ENCODE measurements at places on chromosomes 6 and 20.
A peak's percentile ranks its signal among the peaks of the same experiment; 100 is the strongest.

DNA sequence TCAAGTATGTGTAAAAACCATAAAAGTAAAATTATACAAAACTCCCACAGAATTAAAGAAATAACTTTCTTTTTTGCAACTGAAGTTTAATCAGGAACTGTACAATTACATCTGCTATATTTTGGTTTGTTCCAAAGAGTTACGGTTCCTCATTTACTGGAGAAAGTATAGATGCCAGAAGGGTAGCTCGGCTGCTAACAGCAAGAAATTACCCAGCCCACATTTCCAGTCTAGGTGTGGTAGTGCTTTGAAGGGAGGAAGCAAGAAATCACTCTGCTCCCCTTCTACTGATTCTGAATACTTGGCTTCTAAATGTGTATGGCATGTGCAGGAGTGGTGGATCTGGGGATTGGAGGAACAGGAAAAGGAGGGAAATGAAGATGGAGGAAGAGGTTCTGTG, 441.3 kb downstream of the CDC5L start:
- DNase-seq: no peak

DNA sequence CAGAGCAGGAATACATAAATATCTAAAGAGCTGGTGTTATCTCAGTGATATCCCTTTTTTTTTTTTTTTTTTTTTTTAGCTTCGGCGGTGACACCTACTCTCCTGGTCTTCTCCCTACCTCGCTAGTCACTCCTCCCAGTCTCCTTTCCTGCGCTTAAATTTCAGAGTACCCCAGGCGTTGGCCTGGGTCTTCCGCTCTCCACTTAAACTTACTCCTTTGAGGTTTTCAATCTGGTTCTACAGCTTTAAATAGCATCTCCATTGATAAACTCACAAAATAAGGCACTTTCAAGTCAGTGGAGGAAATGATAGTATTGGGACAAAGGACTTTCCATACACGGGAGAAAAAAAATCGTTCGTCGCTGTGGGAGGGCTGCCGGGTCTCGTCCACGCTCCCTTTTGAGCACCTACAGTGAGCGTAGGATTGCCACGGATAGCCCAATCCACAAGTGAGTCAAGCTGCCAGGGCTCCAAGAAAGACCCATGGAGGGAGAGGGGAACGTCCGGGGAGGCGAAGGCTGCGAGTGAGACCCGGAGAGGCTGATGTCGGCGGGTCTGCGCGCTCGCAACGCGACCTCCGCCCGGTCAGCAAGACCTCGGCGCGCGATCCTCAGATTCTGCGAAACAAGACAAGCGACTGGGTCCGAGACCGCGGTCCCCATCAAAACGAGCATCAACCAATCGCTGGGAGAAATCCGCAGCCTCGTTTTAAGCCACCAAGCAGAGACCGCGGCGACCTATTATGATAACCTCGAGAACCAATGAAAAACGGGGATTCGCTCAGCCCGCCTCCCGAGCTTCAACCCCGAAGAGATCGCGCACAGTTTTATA, 672 bp upstream of the SRSF6 start:
- DNase-seq: peak; percentile 97

DNA sequence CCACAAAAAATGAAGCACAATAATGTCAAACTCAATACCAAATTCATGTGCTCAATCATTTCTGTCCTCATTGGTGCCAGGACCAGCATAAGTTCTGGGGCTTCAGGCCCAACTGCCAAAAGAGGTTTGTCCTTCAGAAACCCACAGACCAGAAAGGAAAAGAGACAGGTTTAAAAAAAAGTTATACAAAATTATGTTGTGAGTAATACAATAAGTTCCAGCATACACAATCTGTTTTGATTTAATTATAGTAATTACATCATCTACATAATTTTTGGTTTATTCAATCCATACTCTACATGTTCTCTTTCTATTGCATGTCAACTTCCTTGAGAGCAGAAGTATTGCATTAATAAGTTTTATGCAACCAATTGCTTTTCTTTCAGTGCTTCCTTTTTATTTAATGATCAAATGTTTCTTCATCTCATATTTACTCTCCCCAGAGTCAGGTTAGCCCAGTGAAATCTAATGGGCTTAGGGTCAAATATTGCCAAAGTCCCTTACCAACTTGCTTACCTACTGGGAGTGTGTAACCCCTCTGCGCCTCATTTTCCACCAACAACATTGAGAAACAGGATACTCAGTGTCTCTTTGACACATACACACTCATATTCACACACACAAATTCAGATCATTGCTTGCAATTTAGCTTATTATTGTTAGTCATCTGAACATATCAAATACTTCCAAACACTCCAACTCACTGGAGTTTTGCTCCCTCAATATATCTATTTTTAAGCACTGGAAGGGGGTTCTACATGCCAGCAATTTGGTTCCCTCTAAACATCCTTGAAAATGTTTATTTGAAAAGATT, 424.4 kb upstream of the MARCKS start:
- peak; percentile 45 for DNase-seq

GRCh38 chr6:49004801-49005200, 458.3 kb downstream of the MMUT start:
- DNase-seq: no peak

DNA sequence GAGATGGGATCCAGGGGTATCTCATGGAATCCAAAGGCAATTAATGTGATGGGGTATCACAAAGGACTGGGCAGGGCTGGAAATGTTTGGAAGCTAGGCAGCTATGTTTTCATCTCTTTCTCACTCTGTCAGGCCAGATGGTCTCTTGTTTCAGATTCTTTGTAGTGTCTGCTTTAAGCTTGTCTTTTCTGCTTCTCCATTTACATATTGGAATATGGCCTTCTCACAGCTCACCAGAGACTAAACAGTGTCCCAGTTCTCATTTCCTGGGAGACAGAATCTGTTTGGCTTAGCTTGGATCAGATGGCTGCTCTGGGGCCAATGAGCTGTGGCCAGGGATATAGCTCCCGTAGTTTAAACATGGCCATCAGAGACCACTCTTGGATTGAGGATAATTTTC, 78.9 kb downstream of the SLC35F1 start:
- no peak for DNase-seq

- DNase-seq: no peak
These were observed 51.2 kb upstream of the RNF144B start for GRCh38 chr6:18335948-18336347.

DNA sequence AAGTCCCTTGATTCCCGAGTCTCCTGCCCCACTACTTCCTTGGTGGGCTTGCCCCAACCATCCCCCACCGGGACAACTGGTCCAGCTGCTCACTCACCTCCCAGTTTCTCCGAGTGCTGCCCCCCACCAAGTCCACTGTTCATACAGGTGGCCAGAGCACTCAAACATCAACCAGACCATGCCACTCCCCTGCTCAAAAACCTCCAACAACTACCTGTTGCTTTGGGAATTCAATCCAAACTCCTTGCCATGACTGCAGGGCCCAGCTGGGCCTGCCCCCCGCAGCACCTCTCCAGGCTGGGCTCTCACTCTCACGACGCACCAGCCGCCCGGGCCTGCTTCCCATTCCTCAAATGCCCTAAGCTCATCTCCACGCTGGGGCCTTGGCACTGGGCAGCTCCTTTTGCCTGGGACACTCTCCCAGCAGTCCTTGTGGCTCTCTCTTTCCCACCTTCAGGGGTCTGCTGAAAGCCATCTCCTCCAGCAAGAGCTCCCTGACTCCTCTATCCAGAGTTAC, 97.5 kb downstream of the NFATC2 start:
- DNase-seq: no peak

GRCh38 chr20:1776681-1777475, 118.3 kb upstream of the SIRPA start:
- peak; percentile 82 for DNase-seq

GRCh38 chr6:4512051-4512471, 264.1 kb upstream of the CDYL start:
- no peak for DNase-seq

DNA sequence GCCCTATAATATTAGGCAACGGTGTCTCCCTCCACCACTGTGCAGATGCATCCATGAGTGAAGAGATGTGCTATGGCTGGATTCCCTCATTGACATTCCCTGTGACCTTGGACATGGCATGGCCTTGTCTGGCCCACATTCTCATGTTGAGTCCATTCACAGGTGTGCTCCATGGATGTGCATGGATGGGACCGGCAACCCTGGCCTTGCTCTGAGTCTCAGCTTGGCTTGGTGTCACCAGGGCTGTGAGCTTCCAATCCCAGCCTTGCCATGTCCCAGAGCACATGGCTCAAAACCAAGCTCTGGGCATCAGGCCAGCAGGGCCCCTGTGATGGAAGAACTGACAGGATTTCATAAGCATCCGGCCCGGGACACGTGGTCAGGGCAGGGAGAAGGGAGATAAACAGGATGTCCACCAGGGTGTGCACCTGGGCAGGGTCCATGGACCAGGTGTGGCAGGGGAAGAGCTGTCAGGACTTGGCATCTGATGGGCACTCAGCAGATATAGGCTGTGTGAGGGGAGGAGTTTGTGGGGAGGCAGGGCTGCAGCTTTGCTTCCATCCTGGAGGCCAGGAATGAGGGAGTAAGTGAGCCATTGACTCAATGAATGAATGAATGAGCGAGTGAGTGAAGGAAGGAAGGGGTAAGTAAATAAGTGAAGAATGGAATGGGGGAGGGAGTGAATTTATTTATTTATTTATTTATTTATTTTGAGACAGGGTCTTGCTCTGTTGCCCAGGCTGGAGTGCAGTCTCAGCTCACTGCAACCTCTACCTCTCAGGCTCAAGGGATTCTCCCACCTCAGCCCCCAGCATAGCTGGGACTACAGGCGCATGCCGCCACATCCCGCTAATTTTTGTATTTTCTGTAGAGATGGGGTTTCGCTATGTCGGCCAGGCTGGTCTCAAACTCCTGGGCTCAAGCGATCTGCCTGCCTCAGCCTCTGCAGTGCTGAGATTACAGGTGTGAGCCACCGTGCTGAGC, 15.7 kb downstream of the NRSN2 start:
- peak; percentile 78 for DNase-seq

DNA sequence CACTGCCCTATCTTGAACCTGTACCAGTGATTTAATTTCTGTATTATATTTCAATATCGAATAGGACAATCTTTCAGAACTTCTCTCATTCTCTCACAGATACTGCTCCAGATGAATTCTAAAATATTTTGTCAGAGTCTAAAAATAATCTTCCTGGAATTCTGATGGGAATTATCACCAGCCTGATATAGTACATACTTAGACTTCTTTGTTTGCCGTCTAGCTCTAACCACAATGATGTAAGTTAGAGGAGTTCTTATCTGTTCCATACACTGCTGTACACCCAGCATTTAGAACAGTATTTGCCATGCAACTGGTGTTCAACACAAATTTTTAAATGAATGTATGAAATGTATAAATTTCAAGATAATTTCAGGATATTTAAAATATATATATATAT, 1.3 kb upstream of the HUS1B start:
- DNase-seq: no peak

GRCh38 chr6:3405182-3405518, 51.7 kb downstream of the SLC22A23 start:
- DNase-seq: no peak

- no peak for DNase-seq
These were observed 300.4 kb downstream of the TAF4 start for GRCh38 chr20:61765081-61765870.

GRCh38 chr6:154984146-154984545, 11.0 kb upstream of the TIAM2 start:
- DNase-seq: no peak

DNA sequence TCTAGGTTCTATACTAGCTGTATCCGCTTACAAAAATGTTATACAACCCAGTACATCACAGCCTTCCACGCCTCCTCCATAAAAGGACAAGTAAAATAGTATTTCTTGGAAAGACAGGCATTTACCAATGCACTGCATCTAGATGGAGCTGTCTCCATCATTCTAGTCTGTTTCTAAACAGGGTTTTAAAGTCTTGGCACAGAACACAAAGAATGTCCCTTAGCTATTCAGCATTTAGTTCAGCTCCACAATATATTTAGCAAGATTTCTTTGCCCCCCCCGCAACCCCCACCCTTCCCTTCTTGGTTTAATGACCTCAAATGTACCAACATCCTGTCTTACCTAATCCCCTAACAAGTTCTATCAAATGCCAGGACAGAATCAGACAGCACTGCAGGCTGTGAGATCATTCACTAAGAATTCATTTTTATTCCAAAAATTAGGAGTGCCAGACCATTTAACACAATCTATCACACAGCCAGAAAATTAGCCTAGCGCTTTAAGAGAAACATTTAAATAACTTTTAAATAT, 198.6 kb downstream of the BACH2 start:
- peak; percentile 84 for DNase-seq

DNA sequence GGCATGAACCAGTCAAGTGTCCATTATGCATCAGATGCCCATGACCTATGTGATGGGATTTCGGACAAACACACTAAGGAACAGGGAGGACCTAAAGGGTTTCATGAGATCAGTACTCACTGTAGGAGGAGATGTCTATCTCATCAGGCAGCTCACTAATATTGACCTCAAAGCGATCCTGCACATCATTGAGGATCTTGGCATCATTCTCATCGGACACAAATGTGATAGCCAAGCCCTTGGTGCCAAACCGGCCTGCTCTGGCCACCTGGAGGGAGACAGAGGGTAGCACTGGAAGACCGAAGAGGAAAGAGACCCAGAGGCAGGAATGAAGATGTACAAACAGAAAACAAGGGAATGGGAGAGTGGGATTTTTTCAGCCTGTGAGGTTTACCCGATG, 1.9 kb downstream of the MCCD1 start:
- no peak for DNase-seq

DNA sequence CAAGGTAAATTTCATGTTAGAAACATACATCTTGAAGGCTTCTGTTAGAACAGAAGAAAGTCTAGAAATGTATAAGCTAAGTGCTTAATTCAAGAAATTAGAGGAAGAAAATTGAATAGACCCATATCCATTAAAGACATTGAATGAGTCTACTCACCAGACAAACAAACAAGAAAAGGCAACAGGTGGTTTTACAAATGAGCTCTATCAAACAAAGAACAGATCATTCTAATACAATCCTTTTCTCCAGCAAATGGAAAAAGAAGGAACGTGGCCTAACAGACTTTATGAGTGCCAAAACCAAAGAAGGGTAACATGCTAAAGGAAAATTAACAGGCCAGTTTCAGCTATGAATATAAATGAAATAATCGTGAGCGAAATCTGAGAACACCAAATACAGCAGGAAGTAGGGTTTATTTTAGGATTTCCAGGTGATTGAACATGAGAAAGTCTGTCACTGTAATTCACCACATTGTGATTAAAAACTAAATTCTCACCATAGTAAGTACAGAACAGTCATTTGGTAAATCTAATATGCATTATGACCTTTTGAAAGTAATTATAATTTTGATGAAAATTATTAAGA, 22.6 kb downstream of the MTHFD1L start:
- no peak for DNase-seq

- DNase-seq: peak; percentile 60
These were observed 250.1 kb downstream of the ATXN1 start for GRCh38 chr6:16511040-16511660.
